ENCODE measurements at places on chromosomes 2 and 18.
A peak's percentile ranks its signal among the peaks of the same experiment; 100 is the strongest.

DNA sequence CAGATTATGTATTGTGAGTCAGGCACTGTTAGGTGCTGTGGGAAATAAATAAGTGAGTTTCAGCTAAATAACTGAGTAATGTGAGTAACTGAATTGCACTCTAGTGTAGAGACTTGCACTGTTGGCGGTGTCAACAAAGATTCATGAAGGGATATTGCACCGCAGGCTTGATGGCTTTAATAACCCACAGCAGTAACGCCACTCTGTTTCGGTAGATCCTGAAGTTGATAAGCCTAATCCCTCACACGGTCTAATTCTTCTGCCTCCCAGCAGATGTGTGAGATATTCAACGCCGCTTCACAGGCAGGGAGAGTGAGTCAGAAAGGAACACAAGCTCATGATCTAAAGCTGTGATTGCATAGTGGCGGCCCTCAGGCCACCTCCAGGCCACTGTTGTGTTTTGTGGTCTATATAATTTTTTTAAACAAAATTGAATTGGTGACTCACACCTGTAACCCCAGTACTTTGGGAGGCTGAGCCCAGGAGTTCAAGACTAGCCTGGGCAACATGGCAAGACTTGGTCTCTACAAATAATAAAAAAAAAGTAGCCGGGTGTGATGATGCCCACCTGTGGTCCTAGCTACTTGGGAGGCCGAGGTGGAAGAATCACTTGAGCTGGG, 94.3 kb downstream of the LIPG start:
- DNase-seq, result peak; percentile 19

DNA sequence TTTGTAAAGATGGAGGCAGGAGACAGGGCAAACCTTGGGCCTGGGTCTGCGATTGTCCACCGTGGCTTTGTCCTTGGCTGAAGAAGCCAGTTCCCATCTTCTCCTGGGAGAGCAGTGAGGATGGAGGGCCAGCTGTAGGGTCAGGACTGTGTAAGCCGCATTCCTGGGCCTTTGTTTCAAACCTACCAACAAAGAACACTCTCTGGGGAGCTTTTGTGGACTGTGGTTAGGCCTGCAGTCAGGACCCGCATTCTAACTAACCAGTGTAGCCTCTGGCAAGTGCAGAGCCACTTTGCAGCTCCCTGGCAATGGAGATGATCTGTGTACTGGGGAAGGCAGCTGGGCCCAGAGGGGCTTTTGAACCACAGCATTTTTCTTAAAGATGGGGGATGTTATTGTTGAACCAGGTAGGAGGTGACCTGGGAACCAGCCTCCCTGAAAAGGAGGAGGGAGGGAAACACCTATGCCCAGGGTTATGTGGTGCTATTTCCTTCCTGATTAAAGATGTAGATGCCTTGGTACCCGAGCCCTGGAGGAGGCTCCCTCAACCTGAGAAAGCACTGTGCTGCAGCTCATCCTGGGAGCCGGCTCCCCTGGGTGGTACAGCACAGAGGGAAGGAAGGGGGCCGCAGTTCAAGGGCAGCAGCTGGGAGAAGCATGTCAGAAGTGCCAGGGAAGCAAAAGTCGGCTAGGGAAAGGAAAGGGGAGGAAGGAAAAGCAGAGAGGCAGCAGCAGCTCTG, 12.7 kb upstream of the SMAD4 start:
- DNase-seq, result no peak

GRCh38 chr2:222969491-222969890, 82.5 kb upstream of the KCNE4 start:
- DNase-seq, result no peak

- DNase-seq, result no peak
Observed at GRCh38 chr2:72743481-72743880, 82.4 kb downstream of the EXOC6B start.

- no peak for DNase-seq
Observed at GRCh38 chr2:168935810-168936581, 34.9 kb downstream of the G6PC2 start.

DNA sequence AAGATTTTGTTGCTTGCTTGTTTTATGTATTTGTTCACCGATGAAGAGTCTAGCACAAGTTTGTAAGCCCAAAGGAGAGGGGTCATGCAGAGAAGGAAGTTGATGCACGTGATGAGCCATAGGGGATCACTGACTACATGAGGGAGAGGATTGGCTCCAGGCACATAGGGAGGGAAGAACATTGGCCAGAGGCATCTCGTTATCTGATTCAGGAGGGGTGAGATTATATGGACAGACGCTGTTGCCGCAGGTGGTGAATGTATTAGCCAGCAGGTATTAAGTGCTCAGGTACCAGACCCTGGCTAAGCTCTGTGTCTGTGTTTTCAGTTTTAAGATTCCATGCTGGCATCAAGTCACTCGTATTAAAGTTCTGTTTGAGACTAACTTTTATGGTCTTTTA, 91.8 kb upstream of the CHST9 start:
- DNase-seq, result no peak

DNA sequence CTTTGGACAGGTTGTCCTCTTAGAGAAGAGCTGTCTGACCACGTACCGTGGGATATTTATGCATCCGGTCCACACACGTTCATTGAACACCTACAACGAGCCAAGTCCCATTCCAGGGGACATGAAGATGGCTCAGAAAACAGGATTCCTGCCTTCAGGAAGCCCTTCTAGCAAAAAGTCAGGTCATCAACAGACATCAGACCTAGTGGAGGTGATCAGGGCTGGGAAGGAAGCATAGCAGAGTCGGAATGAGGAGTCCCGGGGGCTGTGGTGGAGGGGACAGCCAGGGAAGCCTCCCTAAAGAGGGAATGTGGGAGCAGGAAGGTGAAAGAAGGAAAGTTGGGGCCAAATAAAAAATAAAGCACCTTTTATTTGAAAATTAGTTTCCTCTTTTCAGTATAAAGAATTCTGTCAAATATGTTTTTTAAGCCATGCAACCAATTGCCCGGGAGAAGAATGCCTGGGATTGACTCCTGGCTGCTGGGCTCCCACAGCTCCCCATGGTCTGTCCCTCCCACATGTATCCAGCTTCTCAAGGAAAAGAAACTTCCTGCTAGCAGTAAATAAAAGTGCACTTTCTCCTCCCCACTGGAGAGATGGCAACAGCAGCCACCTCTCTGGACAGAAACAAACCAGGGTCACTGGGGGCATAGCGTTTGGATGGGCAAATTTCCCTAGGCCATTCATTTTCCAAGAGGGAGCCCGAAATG, 144.8 kb downstream of the SMAD7 start:
- DNase-seq, result no peak

DNA sequence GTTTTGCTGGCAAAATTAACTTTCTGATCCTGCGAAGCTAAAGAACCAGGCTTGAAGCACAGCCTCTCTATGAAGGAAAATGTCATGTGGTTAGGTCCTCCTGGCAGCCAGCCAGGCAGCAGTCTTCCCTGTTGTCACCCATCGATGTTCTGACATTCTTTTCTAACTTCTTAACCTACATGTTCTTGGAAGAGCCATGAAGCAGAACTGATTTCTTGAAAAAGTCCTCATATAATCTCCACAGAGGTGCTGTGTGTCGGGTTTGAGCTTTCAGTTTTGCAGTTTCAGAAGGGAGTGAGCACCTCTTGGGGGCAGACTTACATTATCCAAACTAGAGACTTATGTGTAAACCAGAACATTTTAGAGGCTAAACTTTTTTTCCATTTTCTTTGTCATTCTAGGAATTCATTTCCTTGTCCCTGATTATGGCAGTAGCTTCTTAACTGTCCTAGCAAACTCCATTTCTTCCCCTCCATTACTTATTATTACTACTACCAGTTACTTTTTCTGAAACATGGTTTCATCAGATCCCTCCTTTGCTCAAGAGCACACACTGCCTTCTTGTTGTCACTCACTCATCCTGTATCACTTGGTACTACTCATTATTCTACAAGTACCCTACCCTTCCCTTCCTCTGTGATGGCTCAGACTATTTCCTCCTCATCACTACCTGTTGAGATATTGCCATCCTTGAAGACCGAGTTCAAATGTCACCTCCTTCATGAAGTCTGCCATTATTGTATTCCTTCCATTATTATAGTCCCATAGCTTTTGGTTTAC, 31.1 kb downstream of the DOK1 start:
- no peak for DNase-seq

- peak; percentile 50 for DNase-seq
Observed at GRCh38 chr18:23629444-23629946, 33.2 kb downstream of the ANKRD29 start.

- no peak for DNase-seq
Observed at GRCh38 chr2:85318222-85319074, 9.3 kb downstream of the TGOLN2 start.

DNA sequence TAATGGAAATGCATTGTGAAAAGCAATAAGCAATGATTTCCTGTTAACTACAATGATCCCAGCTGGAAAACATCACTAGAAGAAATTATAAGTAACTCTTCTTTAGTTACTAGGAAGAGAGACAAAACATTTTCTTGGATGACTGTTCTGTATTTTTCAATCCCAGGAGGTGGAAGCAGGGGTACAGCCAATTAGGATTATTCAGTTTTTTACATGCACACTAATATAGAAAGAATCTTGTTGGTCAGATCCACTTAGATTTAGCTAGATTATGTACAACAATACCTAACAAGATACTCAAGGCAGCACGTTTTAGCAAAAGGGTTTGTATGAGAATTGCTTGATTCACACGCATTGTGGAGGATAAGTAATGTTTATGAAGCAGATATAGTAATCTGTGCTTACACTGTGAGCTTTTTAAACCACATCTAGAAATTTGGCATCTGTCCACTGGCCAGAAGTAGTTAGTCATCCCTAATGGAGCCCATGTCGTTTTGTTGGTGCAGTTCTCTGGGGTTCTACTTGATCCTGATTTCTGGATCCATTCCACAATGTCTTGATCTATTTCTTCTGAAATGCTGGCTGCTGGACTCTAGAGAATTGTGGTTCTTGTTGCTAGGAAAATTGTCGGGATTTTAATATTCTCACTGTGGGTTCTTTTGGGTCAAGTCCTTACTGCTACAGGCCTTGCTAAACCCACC, 199.7 kb downstream of the ADCYAP1 start:
- no peak for DNase-seq

DNA sequence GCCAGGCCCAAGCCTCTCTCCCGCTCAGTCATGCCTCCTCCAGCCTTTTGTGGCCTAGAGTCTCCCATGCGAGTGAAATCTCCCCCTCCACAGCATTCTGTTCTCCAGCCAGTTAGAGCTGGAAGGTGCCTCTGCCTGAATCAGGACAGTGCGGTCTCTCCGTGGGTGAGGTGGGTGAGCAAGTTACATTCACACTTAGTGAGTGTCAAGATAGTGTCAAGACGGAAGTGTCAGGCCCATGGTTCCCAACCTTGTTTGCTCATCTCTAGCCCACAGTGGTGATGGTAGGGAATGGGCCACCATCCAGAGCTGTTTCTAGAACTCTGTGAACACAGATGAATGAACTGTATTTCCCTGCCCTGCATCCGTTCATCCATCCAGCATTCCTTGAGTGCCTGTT, 59.5 kb downstream of the LPIN1 start:
- DNase-seq, result no peak

DNA sequence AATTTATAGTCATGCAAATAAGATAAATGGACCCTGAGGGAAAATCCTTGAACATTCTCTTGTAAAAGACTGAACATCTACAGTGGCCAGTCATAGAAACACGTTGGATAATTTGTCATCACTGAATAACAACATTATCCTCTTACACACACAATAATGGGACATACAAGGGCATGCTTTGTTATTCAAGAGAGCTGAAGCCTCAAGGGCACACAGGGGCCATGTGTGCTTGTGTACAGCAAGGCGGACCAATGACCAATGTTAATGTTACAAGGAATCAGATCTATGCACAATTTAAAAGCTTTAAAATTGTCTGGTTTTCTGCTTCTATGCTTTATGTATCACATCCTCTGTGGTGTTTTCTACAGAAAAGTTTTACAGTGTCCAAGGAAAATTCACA, 23.7 kb downstream of the COL6A3 start:
- DNase-seq, result no peak

- no peak for DNase-seq
Observed at GRCh38 chr18:80088036-80088435, 21.0 kb upstream of the ADNP2 start.

GRCh38 chr2:46318579-46319460, 21.6 kb downstream of the EPAS1 start:
- DNase-seq, result no peak

GRCh38 chr18:34222307-34223163, 2.2 kb downstream of the NOL4 start:
- DNase-seq, result peak; percentile 0

DNA sequence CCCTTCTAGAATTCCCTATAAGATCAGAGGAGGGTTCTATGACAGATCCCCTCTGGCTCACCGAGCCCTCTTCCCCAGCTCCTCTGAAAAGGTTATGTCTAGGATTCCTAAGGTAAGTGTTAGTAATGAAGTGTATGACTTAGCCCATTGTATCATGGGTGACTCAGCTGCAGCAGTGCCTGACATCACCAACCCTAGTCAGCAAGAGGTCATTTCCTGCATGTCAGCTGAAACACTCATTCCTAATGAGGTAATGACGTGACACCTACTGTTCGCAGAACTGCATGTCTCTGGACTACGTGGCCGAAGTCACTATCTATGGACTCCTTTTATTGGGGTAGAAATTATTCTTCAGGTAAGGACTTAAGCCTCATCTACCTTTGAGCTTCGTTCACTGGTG, 196.1 kb upstream of the MYT1L start:
- DNase-seq, result no peak

GRCh38 chr2:121960251-121960650, 204.8 kb downstream of the TSN start:
- no peak for DNase-seq

DNA sequence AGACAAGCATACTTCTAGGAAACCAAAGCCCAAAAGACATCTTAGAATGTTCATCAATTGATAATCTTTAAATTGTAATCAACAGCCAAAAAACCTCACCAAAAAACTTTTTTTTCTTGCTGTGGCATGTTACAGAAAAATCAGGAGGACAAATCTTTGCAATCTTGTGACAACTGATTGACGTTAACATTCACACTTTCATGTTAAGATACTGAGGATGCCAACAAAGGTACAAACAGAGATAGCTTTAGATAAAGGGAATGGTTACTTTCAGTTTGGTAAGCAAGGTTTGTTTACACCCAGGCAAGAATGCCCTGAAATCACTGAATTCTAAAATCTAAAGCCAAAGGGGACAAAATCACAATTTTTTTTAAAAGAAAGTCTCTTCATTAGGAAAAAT, 92.4 kb downstream of the ZAP70 start:
- no peak for DNase-seq
